ENCODE measurements at places on chromosomes 5 and 9.

GRCh38 chr9:99114049-99114440 is 9.1 kb downstream of the TGFBR1 start:
- no peak for DNase-seq

GRCh38 chr5:10936081-10936855 is 175.2 kb upstream of the DAP start:
- DNase-seq, result no peak

DNA sequence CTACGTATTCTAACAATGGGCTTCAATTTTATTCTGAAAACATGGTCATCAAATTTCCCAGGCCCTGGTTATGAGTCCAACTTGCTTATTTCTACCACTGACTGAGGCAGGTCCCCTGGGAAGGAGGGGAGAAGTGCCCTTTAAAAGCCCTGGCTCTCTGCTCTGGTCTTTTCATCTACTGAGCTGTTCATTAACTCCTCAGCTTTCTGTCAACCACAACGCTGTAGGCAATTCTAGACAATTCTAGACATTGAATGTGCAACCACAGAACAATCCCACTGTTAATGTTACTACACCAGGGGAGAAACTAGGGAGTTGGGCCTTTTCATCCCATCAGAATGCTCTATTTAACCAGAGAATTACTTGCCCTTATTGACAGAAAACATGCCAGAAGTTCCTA is 10.0 kb downstream of the MOCS2 start:
- DNase-seq, result no peak

GRCh38 chr5:88780736-88781135 is 102.2 kb downstream of the MEF2C start:
- DNase-seq, result no peak

DNA sequence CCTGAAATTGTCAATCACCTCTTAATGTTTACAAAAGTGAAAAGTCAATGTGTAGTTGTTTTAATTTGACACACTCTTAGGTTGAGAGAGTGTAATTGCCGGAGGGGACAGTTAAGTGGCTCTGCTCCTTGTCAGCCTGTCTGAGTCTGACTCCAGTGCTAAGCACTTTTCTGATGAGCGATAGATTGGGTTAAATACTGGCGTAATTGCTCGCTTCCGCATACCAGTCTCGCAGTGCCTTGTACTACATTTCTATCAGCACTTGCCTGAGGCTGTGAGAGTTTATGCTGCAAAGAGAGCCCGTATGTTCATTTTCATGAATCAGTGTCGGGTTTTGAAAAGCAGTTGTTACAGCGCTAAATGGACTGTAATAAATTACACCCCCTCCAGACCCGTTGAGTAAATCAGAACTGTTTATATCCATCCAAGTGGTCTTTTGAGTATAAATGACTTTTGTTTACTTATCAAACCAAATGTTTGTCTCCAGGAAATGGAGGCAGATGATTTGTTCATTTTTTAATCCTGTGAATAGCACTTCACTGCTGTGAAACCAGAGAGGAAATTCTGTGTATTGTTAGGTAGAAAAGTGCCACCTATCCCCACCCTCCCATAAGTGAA is 41.0 kb upstream of the DMRT3 start:
- DNase-seq, result peak; percentile 16

- no peak for DNase-seq
Measured at GRCh38 chr9:1238407-1238806, 188.2 kb downstream of the DMRT2 start.

DNA sequence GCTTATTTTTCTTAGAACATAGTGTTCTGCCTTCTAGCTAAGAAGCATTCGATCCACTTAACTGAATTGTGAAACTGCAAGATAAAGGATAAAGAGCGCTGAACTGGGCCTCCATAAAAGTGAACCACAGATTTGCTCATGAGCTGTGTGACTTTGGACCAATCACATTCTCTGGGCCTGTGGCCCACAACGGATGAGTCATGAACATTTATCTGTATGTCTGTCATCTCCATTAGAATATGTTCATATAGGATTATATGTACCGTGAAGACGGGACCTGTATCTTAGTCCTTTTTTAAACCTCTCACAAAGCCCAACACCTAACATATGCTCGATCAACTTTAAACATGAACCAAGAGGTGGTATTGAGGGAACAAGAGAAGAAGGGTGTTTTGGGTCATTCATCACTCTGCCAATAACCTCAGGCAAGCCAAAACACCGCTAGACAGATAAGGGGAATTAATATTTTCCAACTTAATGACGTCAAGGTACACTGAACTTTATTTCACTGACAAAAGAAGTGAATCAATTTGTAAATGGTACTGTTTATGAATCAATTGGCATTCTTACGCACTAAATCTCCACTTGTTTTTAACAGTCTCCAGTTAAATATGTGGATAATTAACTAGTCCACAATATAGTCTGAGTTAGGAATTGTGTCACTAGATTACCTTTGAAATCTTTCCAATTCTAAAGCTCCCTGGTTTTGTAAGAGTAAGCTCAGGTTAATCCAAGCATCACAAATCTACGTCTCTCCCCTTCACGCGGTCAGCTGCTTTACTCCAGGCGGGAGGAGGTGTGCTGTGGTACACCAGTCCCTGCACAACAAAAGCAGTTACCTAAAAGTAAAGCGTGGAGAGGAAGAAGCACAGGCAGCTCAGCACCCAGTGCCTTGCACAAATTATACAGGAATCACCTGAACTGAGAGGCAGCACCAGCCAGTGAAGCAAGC is 1.6 kb downstream of the TMEM245 start:
- DNase-seq, result peak; percentile 93

DNA sequence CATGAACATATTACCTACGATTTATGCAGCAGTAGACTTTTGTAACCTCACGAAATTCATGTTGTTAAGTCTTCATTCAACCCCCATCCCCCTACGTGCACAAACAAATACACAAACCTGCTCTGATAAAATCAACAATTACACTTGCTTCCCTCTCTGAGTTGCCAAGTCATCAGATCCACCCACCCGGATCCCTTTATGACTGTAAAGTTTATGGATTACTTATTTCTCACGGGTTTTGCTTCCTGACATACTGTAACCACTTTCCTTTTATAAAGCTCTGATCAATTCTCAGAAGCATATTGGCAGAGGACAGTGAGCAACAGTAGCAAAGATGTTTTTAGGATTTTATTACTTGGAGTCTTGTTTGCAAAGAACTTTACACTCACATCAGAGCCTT is 70.5 kb downstream of the MLLT3 start:
- DNase-seq, result peak; percentile 19

DNA sequence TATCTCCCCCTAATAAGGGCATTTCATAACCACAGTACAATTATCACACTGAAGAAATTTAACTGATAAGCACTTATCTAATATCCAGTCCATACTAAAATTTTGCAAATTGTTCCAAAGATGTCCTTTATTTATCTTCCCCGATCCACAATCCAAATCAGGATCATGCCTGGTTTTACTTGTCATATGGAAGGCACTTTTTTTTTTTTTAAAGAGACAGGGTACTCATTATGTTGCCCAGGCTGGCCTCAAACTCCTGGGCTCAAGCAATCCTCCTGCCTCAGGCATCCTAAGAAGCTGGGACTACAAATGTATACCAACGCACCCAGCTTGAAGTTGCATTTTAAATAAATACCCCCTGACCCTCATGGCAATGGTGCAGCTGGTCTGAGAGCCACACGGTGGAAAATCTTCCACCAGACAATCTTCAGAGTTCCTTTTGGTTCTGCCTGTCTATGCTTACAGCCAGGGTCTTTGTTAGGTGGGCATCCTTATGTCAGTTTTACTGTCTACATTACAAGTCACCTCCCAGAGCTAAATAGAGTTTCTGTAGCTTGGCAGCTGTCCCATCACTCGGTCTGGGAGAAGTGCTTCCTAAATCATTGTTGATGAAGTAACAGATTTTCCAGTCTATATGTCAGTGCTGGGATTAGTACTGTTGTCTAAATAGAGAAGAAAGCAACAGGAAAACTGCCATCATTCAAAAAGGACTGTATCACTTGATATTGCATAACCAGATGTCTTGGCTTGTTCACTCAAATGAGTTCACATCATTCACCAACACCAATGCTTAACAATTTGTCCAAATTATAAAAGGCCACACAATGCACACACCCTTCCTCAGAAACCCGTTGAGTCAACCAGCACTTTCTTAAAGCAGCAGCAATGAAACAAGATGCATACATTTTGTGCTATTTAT is 26.4 kb downstream of the PTPN3 start:
- no peak for DNase-seq

- peak; percentile 76 for DNase-seq
Measured at GRCh38 chr9:131020388-131020787, 11.4 kb downstream of the LAMC3 start.

DNA sequence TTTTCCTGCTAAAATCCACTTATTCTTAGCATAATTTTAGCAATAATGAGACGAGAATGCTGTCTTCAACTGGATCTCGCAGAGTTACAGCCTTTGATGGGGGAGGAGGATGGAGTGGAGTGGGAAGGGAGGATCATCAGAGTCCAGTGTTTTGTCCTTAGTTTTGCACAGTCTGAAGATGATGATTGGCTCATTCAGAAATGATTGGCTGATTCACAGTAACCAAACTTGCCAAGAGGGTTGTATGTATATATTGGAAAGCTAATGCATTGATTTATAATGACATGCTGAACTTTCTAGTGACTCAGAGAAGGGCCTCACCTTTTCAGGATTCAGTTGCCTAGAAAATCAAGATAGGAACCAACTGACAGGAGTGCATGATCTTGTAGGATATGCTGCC is 448.0 kb downstream of the CCDC171 start:
- DNase-seq, result peak; percentile 48

- no peak for DNase-seq
Measured at GRCh38 chr5:114565871-114566270, 204.0 kb downstream of the KCNN2 start.

GRCh38 chr9:11871852-11872251 is 821.3 kb upstream of the TYRP1 start:
- DNase-seq, result no peak

DNA sequence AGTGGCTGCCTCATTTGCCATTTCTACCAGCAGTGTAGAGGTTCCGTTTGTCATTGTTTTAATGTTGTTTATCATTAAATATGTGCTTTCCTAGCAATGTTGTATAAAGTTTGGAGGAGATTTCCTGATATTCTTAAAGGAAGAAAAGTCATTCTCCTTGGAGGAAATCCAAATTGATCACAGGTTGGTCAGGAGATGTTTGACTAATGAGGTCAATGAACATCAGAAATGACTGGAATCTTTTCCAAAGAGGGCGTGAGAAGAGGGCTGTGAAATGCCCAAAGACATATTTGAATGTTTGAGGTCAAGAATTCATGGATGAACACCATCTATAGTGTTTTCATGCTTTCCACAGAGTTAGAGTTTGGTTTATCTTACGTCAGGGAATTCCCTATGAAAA is 471.3 kb downstream of the MAT2B start:
- peak; percentile 55 for DNase-seq

GRCh38 chr5:143402017-143402552 is 1.4 kb downstream of the NR3C1 start:
- no peak for DNase-seq

- DNase-seq, result no peak
Measured at GRCh38 chr5:172325452-172325851, 41.9 kb upstream of the UBTD2 start.

DNA sequence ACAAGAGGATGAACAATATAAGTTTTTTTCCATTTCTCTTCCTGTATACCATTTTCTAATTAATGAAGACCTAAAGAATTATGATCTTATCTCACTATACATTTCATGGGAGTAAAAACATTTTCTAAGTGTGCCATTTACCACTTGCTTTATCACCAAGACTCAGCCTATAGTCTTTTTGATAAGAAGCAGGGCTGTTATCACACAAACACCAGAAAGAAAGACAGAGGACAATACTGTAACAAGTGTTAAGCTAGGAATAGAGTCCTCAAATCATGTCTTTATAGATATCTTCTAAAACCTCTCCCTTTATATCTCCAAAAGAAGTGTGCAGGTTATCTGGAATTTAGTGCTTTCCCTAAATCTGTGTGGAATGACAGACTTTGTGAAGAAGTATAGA is 119.7 kb downstream of the FAM174A start:
- DNase-seq, result no peak

DNA sequence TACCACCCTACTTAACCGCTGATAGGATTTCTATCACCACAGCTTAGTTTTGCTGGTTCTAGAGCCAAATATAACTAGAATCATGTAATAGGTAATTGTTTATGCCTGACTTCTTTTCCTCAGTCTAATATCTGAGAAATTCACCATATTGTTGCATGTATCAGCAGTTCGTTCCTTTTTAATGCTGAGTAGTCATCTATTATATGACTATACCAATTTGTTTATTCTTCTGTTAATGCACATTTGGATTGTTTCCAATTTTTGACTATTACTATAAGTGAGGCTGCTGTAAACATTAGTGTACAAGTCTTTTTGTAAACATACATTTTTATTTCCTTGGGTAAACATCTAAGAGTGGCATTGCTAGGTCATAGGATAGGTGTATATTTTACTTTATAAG is 25.9 kb downstream of the CSNK1G3 start:
- no peak for DNase-seq

DNA sequence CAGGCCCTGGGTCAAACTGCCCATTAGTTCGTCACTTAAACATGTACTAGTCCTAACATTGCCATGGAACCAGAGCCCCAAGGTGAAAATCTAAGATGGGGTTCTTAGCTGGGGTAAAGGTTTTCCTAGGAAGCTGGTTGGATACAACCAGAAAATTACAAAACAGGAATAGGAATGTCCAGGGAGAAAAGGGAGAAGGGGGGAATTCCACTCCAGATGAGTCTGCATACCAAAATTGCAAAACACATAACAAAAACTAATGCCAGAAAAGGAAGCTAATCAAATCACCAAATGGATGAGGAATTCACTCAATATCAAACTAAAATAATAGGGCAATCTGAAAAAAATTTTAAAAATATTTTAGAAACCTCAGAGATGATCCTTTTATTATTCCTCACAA is 396.2 kb downstream of the EFNA5 start:
- DNase-seq, result no peak

DNA sequence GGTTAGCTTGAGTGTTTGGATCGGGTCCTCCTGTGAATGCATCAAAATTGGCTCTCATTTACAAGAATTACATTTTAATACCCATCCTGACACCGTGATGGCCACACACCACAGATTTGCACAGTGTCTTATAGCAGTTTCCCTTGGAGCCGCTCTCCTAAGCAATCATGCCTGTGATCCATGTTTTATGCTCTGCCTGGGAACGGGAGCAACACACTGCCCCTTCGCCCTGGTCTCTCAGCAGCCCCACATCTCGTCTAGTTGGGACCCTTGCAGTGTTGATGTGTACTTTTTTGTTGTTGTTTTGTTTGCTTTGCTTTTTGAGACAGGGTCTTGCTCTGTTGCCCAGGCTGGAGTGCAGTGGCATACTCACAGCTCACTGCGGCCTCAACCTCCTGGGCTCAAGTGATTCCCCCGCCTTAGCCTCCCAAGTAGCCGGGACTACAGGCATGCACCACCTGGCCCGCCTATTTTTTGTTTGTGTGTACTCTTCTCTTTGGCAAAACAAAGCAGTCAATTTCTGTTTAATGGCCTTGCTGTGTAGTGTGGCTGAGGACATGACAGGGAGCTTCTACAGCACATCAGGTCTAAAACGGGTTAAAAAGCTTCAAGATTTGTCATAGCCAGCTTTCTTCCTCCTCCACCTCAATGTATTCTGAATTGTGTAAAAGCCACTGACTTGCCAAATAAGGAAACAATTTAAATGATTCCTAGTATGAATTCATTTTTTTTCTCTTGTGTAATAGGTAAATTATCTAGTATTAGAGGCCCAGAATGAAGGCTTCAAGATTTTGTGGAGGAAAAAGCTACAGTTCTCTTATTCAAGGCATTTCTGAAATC is 101.6 kb upstream of the TBCA start:
- no peak for DNase-seq

Data from ELR (cell line).